ENCODE measurements at places on chromosomes 7 and 10.

GRCh38 chr7:45099891-45100760, 11.4 kb upstream of the NACAD start:
- H3K27me3 ChIP-seq: no peaks in the 10 kb centered on the region
- no peak overlapping the region for H3K27ac ChIP-seq
- no peak for DNase-seq
- H3K4me3 ChIP-seq: no peak overlapping the region

GRCh38 chr7:78862411-78862900, 591.0 kb downstream of the MAGI2 start:
- no peak for DNase-seq
- no peaks in the 10 kb centered on the region for H3K36me3 ChIP-seq
- no peaks in the 10 kb centered on the region for H3K27me3 ChIP-seq
- H3K4me1 ChIP-seq: no peaks in the 10 kb centered on the region
- no peak overlapping the region for H3K27ac ChIP-seq
- H3K4me3 ChIP-seq: no peak overlapping the region

DNA sequence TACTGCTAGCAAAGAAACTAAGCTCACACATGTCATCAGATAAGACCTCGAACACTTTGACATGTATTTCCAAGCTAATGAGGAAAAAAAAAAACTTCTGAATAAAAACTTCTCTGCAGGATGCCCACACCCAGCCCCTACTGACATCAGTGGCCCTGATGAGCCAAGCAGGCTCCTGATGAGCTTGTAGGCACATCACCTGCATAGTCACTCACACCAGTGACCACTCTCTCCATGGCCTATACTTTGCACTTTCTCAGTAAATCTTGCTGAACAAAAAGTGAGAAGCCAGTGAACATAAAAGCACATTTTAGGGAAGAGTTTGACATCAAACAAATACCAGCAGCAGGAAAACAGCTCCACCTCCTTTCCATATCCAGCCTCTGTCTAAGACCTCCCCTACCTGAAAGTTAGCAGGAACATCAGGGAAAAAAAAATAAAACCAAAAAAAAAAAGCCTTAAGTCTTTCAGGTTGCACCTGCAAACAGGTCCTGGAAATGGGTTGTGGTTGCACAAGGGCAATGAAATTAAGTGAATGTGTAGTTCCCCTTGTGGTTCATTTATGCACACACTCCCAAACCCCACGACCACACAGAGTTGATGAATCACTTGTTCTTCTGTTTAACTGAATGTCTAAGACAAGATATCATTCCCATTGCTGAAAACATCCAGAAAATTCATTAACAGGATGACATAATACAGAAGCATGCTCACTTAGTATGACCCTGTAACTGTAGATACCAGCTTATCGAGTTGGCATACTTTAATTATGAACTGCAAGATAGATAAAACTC, 205.2 kb upstream of the PDE1C start:
- H3K27me3 ChIP-seq: no peaks in the 10 kb centered on the region
- H3K4me1 ChIP-seq: no peaks in the 10 kb centered on the region
- DNase-seq: no peak

- no peak overlapping the region for H3K27ac ChIP-seq
- no peak overlapping the region for H3K4me3 ChIP-seq
Observed at GRCh38 chr7:92657391-92657790, 67.2 kb upstream of the FAM133B start.

GRCh38 chr10:86899132-86899531, 58.3 kb downstream of the MMRN2 start:
- H3K4me3 ChIP-seq: no peak overlapping the region
- H3K27me3 ChIP-seq: no peaks in the 10 kb centered on the region
- H3K36me3 ChIP-seq: no peaks in the 10 kb centered on the region
